ENCODE measurements at places on chromosomes 5 and 9.

DNA sequence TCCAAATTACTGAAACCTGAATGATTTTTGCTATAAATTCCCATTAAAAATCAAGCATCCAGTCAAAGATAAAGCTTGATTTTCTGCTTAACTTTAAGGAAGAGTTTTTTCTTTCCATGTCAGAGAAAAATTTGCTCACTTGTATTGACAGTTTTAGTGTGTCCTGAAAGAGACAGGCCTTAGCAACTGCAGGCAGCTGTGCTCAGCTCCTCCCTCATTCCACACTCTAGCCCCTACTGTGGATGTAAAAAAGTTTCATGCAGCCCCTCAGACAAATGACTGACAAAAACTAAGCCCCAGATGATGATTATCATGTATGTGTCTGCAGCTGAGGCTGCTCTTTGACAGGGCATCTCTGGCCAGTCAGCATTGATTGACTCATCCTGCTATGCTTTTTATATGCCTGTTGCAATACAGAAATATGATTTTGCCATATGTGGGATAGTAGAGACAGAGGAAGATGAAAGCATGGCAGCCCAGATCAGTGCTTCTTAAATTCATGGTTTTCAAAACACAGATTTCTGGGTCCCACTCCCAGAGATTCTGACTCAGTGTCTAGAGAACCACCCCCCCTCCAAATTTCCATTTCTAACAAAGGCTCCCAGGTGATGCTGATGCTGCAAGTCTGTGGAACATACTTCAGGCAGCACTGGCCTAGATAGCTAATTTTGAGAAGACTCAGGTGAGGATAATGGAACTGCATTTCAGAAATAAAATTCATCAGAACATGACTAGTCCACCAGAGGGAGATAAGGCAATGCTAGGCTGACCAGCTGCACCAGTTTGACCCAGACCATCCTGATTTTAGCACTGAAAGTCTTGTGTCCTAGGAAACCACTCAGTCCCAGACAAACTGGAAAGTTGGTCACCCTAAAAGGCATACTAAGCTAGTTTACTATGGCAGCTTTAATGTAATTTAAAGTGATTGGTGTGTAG lies 298.7 kb upstream of the KCNN2 start:
- no peak for DNase-seq

GRCh38 chr5:75630875-75631274 lies 19.6 kb downstream of the ANKDD1B start:
- no peak for DNase-seq

GRCh38 chr9:4066120-4066519 lies 233.7 kb downstream of the GLIS3 start:
- no peak for DNase-seq

DNA sequence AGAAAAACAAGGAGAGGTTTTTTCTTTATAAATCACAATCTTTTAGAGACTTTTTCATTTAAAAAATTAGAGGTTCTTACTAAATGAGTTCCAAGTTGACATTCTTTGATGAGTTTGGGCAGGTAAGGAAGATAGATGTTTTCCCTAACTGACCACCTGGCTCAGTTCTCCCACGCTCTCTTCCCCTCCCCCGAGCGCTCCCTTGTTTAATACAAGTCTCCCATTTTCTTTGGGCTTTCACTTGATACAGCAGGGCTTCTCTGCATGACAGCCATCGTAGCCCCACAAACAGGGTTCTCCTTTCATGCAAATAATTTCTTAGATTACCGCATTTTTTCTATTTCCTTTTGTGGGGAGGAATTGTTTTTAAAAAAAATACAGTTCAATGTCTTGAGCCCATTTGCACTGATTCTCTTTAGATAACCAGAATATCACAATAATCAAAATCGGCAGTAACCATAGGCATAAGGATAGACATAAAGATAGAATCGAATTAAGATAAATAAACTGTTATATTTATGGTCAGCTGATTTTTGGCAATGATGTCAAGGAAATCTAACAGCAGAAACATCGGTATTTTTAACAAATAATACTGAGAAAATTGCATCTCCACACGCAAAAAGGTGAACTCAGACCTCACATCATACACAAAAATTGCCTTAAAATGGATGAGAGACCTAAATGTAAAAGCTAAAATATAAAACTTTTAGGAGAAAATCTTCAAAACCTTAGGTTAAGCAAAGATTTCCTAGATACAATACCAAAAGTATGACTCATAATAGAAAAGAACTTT lies 325.4 kb downstream of the PIK3R1 start:
- DNase-seq: no peak

DNA sequence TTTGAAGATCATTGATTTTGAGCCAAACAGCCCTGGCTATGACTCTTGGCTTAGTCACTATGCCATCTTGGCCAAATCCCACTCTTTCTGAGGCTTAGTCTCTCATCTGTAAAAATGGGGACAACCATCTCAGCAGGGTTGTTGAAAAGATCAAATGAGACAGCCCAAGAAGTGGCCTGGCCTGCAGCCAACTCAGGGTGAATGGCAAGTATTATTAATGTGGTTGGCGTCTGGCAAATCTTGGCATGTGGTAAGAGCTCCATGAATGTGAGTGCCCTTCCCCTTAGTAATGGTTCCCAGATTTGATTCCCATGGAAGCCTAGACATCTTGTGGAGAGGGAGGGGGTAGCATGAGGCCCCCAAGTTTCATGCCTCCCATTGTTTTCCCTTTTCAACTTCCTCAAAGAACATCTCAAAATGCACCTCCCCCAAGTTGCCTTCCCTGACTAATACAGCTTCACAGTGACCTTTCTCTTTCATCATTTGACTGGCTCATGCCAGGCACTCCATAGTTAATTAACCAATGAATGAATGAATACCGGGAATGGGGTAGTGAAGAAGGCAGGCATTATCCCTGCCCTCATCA lies 11.8 kb upstream of the TGFBI start:
- DNase-seq: no peak

GRCh38 chr5:53045263-53045662 lies 56.1 kb downstream of the ITGA2 start:
- no peak for DNase-seq

DNA sequence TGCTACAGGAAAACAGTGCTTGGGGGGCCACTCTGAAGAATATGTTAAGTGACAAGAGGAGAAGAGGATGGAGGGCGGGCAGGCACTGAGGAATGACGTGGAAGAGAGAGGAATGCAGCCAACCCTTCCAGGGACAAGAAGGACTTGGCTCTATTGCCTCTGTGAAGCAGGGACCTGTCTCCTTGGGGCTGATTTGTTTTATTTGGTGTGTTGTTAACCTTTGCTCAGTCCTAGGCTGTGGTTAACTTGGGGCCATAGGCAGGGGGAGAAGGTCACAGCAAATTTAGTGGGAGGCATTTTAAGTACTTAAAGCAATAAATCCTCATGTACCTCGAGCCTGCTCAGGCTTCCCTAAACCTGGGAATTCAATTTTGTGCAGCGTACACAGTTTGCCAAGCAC lies 39.9 kb downstream of the KIF4B start:
- no peak for DNase-seq

DNA sequence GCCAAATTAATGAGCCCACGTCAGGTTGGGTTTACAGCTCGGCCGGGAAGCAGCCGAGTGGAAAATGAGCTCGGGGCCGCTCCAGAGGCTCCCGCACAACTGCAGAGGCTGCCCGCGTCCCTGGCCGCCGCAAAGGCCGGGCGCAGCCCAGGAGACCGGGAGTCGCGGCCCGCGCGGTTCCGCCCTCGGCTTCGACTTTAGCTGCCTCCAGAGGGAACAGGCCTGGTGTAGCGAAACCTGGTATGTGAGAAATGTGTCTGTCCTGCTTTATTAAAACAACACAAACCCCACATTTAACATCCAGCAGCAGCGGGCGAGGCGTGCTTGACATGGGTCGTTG lies 66.2 kb downstream of the FOXD1 start:
- no peak for DNase-seq

- DNase-seq: no peak
Measured at GRCh38 chr9:136541179-136541578, 4.7 kb downstream of the NOTCH1 start.

DNA sequence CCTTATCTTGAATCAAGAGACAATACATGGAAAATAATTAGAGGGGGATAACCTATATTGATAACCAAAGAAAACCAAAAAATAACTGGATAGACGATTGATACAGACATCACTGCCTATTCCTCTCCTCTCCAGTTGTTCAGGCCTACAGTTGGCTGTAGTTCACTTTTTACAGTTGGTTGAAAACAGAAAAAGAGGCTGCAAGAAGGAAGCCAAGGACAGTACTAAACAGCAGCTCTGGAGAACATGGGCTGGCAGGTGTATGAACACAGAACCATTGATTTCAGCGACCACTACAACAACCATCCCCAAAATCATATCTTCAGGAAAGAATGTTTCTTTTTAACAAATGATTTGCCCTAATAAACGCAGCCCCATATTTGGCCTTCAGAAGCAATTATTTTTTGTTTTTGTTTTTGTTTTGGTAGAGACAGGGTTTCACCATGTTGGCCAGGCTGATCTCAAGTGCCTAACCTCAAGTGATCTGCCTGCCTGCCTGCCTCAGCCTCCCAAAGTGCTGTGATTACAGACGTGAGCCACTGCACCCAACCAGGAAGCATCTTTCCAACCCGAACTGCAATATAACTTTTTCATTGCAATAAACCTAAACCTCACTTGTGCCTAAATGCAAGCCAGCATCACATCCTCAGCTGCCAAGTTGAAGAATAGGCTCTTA lies 64.3 kb downstream of the MLLT3 start:
- DNase-seq: no peak

GRCh38 chr5:8295141-8295540 lies 426.2 kb downstream of the MTRR start:
- no peak for DNase-seq

- no peak for DNase-seq
Measured at GRCh38 chr5:35336230-35336629, 105.9 kb upstream of the PRLR start.

- DNase-seq: no peak
Measured at GRCh38 chr9:31950756-31951155, 433.7 kb upstream of the ACO1 start.

- no peak for DNase-seq
Measured at GRCh38 chr9:7370381-7370780, 429.2 kb downstream of the DMAC1 start.

DNA sequence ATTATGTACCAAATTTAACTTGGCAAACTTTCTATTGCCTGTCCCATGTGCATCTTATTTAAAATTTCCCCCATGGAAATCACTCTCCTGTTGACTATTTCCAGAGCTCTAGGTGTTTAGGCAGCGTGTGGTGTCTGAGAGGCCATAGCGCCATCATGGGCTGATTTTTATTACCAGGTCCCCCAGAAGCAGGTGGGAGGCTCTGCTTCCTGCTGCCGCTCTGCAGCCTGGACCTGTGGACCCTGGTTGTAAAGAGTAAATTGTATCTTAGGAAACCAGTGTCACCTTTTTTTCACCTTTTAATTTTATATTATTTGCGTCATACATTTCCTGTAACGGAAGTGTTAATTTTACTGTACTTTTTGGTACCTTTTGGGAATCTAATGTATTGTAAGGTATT lies 6.4 kb downstream of the HNRNPAB start:
- no peak for DNase-seq

DNA sequence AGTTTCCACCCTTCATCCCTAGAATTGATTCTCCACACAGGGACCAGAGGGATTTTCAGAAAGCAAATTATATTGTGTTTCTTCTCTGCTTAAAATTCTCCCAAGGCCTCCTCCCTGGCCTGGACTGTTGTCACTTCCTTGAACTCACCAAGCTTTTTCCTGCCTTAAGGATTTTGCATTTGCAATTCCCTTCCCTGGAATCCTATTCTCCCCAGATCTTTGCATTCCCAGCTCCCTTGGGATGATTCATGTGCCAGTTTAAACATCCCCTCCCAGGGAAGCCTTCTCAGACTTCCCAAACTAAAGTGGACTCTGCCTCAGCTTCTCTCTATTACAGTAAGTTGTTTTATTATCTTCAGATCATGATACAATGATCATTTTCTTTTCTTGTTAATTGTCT lies 35.2 kb upstream of the PDE8B start:
- no peak for DNase-seq

Data from DMS153 (cell line).